ENCODE measurements at places on chromosomes 16 and 17. TPM values are rescaled to one million over a fixed set of nuclear protein-coding genes. Genes with fewer than 3 reads are reported as not detected.

GRCh38 chr17:60827943-60828342 lies 150.3 kb downstream of the BCAS3 start:
- H3K27me3 ChIP-seq: no peaks in the 10 kb centered on the region
- no peaks in the 10 kb centered on the region for H3K36me3 ChIP-seq
- no peak overlapping the region for H3K4me3 ChIP-seq
- no peak for DNase-seq
- H3K4me1 ChIP-seq: no peaks in the 10 kb centered on the region

- H3K36me3 ChIP-seq: no peaks in the 10 kb centered on the region
- peaks cover 45% of the 10 kb centered on the region for H3K27me3 ChIP-seq
- no peaks in the 10 kb centered on the region for H3K4me1 ChIP-seq
- no peak overlapping the region for H3K27ac ChIP-seq
- DNase-seq: no peak
- H3K4me3 ChIP-seq: no peak overlapping the region
Measured at GRCh38 chr17:36808180-36808661, 129.1 kb upstream of the LHX1 start.

DNA sequence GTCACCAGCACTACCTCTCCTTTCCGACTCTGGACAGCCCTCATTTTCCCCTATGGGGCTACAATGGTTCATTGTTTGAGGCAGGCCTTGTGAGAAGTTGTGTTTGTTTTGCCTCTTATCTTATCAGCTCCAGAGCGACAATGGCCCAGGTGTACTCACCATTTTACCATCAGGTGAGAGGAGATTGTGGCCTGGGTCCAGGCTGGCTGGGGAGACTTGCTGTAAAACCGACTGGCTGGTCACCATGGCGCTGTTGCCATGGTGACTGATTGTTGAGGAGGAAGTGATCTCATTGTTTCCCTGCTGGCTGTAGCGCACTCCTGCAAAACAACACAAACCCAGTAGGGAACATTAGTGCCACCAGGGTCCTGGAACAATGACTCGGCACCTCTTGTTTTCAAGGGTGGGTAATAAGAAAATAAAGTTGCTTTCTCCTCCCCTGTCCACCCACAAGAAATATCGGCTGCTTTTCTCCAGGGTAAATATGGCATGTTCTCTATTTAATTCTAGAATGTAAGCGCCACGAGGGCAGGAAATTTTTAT lies 34.4 kb downstream of the HNF1B start:
- peaks cover 16% of the 10 kb centered on the region for H3K27me3 ChIP-seq
- no peaks in the 10 kb centered on the region for H3K36me3 ChIP-seq
- no peak overlapping the region for H3K27ac ChIP-seq
- H3K4me3 ChIP-seq: no peak overlapping the region
- no peak for DNase-seq
- H3K4me1 ChIP-seq: peaks cover 5% of the 10 kb centered on the region

GRCh38 chr17:35923609-35924114 lies 6.9 kb downstream of the RDM1 start:
- no peaks in the 10 kb centered on the region for H3K27me3 ChIP-seq
- H3K4me3 ChIP-seq: no peak overlapping the region
- H3K4me1 ChIP-seq: no peaks in the 10 kb centered on the region
- no peak overlapping the region for H3K27ac ChIP-seq
- DNase-seq: no peak

- H3K27me3 ChIP-seq: no peaks in the 10 kb centered on the region
- H3K27ac ChIP-seq: peak overlapping the region; percentile 97
- peaks cover 35% of the 10 kb centered on the region for H3K4me1 ChIP-seq
Measured at GRCh38 chr16:30354423-30355143, 525 bp downstream of the CD2BP2 start.

DNA sequence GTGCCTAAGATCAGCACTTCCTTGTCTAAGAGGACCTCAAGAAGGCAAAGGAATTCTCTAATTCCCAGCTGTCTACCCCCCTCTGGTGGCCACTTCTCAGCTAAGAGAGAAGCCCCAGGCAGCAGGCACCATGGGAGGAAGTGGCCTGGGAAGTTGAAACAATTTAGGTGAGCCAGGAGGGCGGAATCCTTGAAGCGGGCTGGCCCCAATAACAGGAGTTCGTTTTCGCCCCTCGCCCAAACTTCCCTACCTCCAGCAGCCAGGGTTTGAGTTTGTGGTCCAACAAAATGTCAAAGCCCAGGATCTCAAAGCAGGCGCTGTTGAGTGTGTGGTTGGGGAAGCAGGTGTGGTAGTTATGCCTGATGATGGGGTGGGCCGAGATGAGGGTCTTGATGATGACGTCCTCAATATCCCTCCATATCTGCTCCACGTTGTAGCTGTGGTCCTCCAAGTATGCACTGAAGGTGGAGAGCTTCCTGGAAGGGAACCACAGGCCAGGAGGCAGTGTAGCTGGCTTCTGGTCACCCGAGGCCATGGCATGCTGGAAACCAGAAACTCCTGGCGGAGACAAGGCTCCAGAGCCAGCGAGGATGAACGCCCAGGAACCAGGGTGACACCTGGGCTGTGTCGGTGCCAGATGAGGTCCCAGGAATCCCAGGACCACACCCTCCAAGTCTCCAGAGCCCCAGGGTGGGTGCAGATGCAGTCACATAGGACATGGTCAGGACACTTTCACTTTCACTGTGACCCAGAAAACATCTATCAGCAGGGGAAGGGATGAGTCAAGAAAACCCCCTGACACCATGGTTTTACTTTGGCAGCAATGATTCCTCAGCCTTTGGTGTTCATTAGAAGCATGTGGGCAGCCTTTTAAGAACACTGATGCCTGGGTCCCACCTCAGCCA lies 25.6 kb downstream of the TTLL6 start:
- H3K4me1 ChIP-seq: peaks cover 9% of the 10 kb centered on the region
- no peak overlapping the region for H3K27ac ChIP-seq
- DNase-seq: peak; percentile 86

DNA sequence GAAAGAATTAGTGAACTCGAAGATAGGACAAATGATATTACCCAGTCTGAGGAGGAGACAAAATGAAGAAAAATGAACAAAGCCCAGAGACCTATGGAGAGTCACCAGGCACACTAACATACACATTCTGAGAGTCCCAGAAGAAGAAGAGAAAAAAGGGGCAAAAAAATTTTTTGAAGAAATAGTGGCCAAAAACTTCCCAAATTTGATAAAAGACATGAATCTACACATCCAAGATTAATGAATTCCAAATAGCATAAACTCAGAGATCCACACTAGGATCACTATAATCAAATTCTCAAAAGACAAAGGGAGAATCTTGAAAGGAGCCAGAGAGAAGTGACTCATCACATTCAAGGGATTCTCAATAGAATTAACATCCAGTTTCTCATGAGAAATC lies 3.4 kb upstream of the OR4D1 start:
- no peak overlapping the region for H3K4me3 ChIP-seq
- H3K4me1 ChIP-seq: no peaks in the 10 kb centered on the region
- H3K27me3 ChIP-seq: peaks cover 84% of the 10 kb centered on the region
- no peaks in the 10 kb centered on the region for H3K36me3 ChIP-seq
- no peak overlapping the region for H3K27ac ChIP-seq

- H3K4me3 ChIP-seq: peak overlapping the region; percentile 87
- H3K27me3 ChIP-seq: no peaks in the 10 kb centered on the region
- peak overlapping the region; percentile 94 for H3K27ac ChIP-seq
- H3K36me3 ChIP-seq: peaks cover 32% of the 10 kb centered on the region
- peaks cover 39% of the 10 kb centered on the region for H3K4me1 ChIP-seq
Measured at GRCh38 chr16:2516391-2517240, 2.9 kb downstream of the ATP6V0C start.

DNA sequence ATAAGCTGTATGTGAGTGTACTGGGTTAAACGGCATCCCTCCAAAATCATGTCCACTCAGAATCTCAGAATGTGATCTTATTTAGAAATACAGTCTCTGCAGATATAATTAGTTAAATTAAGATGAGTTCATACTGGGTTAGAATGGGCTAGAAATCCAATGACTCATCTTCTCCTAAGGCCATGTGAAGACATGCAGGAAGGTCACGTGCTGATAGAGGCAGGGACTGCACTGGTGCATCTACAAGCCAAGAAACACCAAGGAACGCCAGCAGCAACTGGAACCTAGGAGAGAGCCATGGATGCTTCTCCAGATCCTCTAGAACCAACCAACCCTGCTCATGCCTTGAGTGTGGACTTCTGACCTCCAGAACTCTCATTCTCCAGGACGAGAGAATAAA lies 241.0 kb downstream of the XYLT1 start:
- DNase-seq: peak; percentile 27
- no peak overlapping the region for H3K4me3 ChIP-seq
- H3K27ac ChIP-seq: no peak overlapping the region
- H3K36me3 ChIP-seq: no peaks in the 10 kb centered on the region

- no peaks in the 10 kb centered on the region for H3K36me3 ChIP-seq
- no peak overlapping the region for H3K27ac ChIP-seq
Measured at GRCh38 chr17:17305281-17305801, 2.2 kb downstream of the NT5M start.

FBXO39 gene
- total RNA-seq: 1.7 TPM

CHST6 gene
- total RNA-seq: 0.16 TPM

MYH11 gene
- not detected for total RNA-seq

All from MCF 10A (cell line).